Activated CD4-positive, alpha-beta T cell treated with anti-CD3 and anti-CD28 coated beads, Interleukin-2, amount 50 U/mL, for 48 hours (primary cell): ENCODE measurements at places on chromosomes 11 and 22.

DNA sequence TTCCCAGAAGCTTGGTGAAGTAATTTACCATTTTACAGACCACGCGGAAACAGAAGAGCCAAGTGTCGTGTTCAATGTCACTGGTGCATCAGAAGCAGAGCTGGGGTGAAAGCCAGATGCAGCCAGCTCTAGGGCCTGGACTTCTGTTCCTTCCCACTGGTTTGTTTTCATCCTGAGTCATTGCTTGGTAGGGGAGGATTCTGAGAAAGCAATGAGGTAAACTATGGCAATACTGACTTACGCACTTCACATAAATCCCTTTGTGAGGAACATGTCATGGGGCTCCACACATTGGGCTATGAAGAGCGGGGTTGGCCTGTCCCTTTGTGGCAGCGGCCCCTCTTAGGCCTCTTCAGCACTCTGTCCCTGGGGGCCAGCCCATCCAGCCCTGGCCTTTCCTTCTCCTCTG lies 52.4 kb upstream of the RBFOX2 start:
- no peak for DNase-seq

- DNase-seq, result no peak
These were observed 178.4 kb downstream of the NAV2 start for GRCh38 chr11:19891022-19891421.

DNA sequence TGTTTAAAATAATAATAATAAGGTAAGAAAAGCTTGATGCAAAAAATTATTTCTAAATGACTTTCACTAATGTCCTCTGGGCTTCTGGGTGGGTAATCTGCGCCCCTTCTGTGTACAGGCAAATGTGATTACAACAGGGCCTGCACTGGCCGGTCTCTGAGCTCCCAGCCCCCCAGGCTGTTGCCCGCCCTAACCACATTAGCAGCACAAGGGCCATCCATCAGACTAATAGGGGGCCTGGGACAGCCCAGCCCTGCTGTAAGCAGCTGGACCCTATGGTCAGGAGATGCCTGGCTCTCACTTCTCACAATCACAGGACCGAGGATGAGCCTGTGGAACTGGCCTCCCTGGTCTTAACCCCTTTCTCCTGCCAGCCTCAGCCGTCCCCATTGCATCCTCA lies 388.4 kb downstream of the BUD13 start:
- no peak for DNase-seq

- DNase-seq, result no peak
These were observed 342.7 kb upstream of the SYN3 start for GRCh38 chr22:33400891-33401290.

- DNase-seq, result no peak
These were observed 22.1 kb downstream of the ZNF195 start for GRCh38 chr11:3356858-3357257.

GRCh38 chr11:111088847-111089355 lies 156.6 kb upstream of the POU2AF2 start:
- no peak for DNase-seq
